ENCODE measurements at places on chromosomes 7 and 10.

DNA sequence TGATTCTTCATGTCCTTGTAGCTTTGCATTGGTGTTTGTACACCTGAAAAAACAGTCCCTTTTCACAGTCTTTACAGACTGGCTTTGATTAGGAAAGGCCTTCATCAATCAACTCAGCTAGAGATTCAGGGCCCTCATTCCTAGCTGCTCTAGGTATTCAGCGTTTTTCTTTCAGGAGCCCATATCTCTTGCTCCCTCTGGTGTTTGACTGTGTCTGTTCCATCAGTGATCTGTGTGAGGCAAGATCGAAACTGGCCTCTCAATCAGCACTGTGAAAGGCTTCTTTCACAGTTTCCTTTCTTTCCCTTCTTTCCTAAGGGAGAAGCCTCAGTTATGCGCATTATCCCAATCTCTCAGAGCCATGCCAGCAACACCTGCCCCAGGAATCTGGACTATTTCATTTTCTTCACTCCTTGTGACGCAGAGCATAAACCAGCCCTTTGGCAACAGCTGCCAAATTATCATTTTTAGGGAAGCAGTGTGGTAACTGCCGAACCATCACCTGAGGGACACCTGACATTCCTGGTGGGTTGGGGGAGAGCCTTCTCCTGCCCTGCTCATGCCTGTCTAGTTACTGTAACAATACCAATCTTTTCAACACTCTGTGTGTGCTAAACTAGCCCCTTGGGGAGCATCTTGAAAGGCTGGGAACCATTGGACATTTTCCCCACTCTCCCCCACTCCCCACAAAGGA, 75.7 kb upstream of the CCDC71L start:
- no peak for DNase-seq

DNA sequence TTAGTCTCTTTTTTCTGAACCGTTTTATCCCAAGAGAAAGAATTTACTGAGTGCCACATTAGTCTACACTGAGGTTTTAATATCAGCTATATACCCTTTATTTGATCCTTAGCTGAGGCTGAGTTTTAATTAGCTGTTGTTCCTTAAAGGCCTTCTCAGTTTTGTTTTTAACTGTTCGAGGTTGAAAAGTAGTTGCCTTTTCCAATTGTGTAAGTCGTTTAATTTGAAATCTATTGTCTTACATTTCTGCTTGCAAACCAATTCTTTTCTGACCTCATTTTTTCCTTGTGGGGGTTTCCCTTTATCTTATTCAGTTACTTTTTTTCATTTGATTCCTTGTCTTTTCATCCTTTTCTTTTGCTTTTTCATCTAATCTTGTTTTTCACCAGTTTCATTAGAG, 30.8 kb downstream of the UMAD1 start:
- no peak for DNase-seq

- peak; percentile 25 for DNase-seq
Measured at GRCh38 chr10:6678211-6678803, 98.2 kb upstream of the PRKCQ start.

DNA sequence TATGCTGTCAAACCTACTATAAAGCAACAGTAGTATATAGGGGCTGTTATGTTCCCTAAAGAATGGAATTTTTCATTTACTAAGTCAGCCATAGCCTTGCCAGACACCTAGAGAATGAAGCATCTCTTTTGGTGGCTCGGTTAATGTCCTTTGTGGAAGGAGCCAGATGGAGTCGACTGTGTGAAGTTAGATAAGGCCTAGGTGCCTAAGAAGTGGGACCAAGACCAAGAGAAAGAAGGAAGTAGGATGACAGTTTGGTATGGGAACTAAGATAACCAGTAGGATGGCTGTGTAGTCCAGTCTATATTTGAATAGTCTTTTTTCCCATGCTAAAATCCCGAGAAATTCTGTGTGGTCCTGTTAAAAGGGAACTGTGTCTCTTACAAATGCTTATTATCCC, 62.2 kb downstream of the REEP3 start:
- DNase-seq = no peak

DNA sequence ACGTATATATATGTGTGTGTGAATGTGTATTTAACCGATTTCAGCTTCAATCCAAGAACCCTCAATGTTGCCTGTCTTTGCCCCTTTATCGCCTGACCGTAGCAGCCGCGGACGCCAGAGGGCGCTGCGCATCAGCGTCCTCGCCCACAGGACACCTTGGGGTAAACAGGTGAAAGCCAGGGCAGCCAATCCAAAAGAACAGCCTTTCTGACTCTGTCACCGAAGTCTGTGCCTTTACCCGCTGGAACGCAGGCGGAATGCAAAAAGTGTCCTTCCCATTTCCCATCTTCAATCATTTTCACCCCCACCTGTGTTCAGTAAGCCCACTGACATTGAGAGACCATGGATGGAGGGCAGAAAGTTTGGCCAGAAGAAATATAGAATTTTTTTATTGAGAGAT, 3.6 kb downstream of the NXPH1 start:
- no peak for DNase-seq

DNA sequence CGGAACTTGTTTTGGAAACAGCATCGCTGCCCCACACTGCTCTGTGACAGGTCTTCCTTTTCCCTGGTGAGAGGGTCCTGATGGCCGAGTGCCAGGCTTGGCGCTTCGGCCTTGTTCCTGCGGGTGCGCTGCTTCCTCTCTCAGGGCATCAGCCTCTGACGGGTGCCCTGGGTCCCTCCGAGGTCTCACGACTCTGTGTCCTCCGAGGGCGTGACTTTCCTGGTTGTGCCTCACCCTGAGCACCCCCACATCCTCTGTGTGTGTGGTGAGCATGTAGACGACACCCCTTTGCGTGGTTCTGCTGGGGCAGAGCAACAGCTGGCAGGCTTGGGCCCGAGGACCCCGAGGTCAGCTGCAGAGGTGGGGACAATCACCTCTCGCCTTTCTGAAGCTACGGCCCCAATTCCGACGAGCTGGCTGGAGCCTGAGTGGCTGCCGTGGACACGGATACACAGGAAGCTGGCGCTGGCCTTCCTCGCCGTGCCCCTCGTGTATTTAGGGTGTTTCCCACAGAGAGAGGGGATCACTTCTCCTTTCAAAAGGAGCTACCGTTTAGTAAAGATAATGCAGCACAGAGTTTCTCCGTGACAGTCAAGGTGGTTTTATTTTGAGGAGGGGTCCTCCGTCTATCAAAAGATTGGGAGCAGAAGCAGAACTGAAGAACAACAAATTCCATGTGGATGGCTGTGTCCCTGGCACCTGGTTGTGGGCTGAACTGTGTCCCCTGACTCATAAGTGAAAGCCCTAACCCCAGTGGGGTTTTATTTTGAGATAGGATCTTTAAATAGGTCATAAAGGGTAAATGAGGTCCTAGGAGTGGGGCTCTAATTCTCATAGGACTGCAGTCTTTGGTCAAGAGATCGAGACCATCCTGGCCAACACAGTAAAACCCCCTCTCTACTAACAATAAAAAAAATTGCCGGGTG, 36.2 kb upstream of the PITRM1 start:
- DNase-seq = no peak

DNA sequence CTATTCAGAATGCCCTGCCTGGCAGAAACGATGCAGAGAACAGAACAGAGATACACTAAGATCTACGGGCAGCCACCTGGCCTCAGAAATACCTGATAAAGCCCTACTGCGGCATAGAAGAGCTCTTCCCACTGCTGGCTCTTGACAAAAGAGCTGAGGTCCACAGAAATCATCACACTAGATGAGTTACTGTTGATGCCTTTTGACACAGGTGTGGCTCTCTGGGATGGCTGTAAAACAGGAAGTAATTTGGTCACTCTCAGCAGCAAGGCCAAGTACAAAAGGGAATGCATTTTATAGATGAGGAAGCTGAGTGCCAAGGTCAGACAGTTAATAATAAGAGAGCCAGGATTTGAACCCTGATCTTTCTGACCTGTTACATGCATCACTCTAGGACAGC, 35.0 kb upstream of the ACSL5 start:
- no peak for DNase-seq

GRCh38 chr7:95585426-95585789, 10.9 kb downstream of the PDK4 start:
- DNase-seq = no peak

GRCh38 chr10:99368646-99369045, 39.5 kb downstream of the CNNM1 start:
- DNase-seq = no peak

GRCh38 chr7:139798221-139798620, 20.4 kb upstream of the HIPK2 start:
- DNase-seq = no peak

- no peak for DNase-seq
Measured at GRCh38 chr10:117656385-117657367, 114.1 kb downstream of the EMX2 start.

GRCh38 chr10:119596537-119597404, at the start of gene TIAL1:
TIAL1 (minus strand) TSS chr10:119596964; CDS start chr10:119596465, 499 bp downstream.
- peak; percentile 95 for DNase-seq

DNA sequence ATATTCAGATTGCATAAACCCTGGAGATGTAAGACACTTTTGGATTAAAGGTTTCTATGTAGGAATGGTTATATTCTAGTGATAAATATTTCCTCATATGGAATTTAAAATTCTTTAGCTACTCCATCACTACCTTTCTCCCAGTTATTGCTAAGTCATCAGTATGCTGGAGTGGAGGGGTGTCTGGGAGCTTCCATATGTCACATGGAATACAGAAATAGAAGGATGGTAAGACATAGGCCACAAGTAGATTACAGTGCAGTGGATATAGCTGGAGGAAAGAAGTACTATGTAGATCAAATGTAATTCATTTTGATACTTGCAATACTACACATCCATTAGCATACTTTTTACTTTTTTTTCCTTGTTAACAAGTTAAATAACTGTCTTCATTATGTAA, 428.4 kb downstream of the ARL4A start:
- DNase-seq = no peak

Data from CMK (cell line).